Naive thymus-derived CD8-positive, alpha-beta T cell (primary cell): ENCODE measurements at places on chromosomes 7 and 10. TPM values are rescaled to one million over a fixed set of nuclear protein-coding genes. Genes with fewer than 3 reads are reported as not detected.

MCMBP gene
- polyA plus RNA-seq: 58.2 TPM

AGAP3 gene
- polyA plus RNA-seq: 3.7 TPM

CRHR2 gene
- 0.06 TPM for polyA plus RNA-seq

MAT1A gene
- not detected for polyA plus RNA-seq

NPSR1 gene
- polyA plus RNA-seq: not detected

OR2A5 gene
- polyA plus RNA-seq: not detected

SLC26A5 gene
- not detected for polyA plus RNA-seq

AP3M1 gene
- polyA plus RNA-seq: 24.7 TPM

WDR86 gene
- polyA plus RNA-seq: 1.2 TPM

SLC26A3 gene
- polyA plus RNA-seq: not detected

LLCFC1 gene
- polyA plus RNA-seq: not detected

MSMB gene
- not detected for polyA plus RNA-seq

VPS37D gene
- 0.14 TPM for polyA plus RNA-seq

FIGNL1 gene
- 4.2 TPM for polyA plus RNA-seq

ZNF727 gene
- polyA plus RNA-seq: 0.36 TPM

PON1 gene
- not detected for polyA plus RNA-seq

IL6 gene
- not detected for polyA plus RNA-seq

ST8SIA6 gene
- 2.4 TPM for polyA plus RNA-seq

CAMK2G gene
- polyA plus RNA-seq: 6.7 TPM

ADRB1 gene
- 0.08 TPM for polyA plus RNA-seq

AVL9 gene
- 12.5 TPM for polyA plus RNA-seq

STEAP1B gene
- not detected for polyA plus RNA-seq

HMX3 gene
- not detected for polyA plus RNA-seq

NKX2-3 gene
- polyA plus RNA-seq: not detected

GPAM gene
- polyA plus RNA-seq: 2.2 TPM

CLRN3 gene
- polyA plus RNA-seq: not detected

MDFIC gene
- 66.5 TPM for polyA plus RNA-seq

TAC1 gene
- not detected for polyA plus RNA-seq

ARL4A gene
- 16.9 TPM for polyA plus RNA-seq

NPY gene
- polyA plus RNA-seq: not detected

FAM237B gene
- not detected for polyA plus RNA-seq

KLF14 gene
- not detected for polyA plus RNA-seq

ZNF487 gene
- polyA plus RNA-seq: 4.0 TPM

NKX6-2 gene
- polyA plus RNA-seq: not detected

MNX1 gene
- polyA plus RNA-seq: not detected

PAPOLB gene
- polyA plus RNA-seq: not detected

AKR1B15 gene
- not detected for polyA plus RNA-seq

CPN1 gene
- polyA plus RNA-seq: not detected

PCLO gene
- polyA plus RNA-seq: not detected

NME8 gene
- not detected for polyA plus RNA-seq

NPY4R2 gene
- polyA plus RNA-seq: not detected

TEX36 gene
- polyA plus RNA-seq: not detected

HECW1 gene
- polyA plus RNA-seq: not detected

ZNF503 gene
- not detected for polyA plus RNA-seq

SRGN gene
- polyA plus RNA-seq: 301 TPM

RGS10 gene
- polyA plus RNA-seq: 409 TPM

IGFBP1 gene
- not detected for polyA plus RNA-seq

FAM149B1 gene
- polyA plus RNA-seq: 5.6 TPM

HACD1 gene
- 0.53 TPM for polyA plus RNA-seq

FBXL13 gene
- 0.85 TPM for polyA plus RNA-seq

TAS2R3 gene
- polyA plus RNA-seq: not detected

ERVW-1 gene
- not detected for polyA plus RNA-seq
